ENCODE measurements at places on chromosomes 1 and 21.

- DNase-seq = no peak
Measured at GRCh38 chr21:36321325-36322082, 1.5 kb downstream of the MORC3 start.

- no peak for DNase-seq
Measured at GRCh38 chr1:234933475-234933874, 195.2 kb downstream of the TOMM20 start.

GRCh38 chr1:41629141-41629540 lies 144.7 kb upstream of the EDN2 start:
- no peak for DNase-seq

- DNase-seq = no peak
Measured at GRCh38 chr21:45542242-45542666, at the start of gene SLC19A1. Gene SLC19A1 (minus strand): TSS chr21:45542440. CDS start chr21:45537959, 4,481 bp downstream.
